ENCODE measurements at places on chromosomes 11 and 22. TPM values are rescaled to one million over a fixed set of nuclear protein-coding genes. Genes with fewer than 3 reads are reported as not detected.
A peak's percentile ranks its signal among the peaks of the same experiment; 100 is the strongest.

GRCh38 chr11:18452927-18453326 lies 2.7 kb upstream of the LDHAL6A start:
- H3K4me3 ChIP-seq, result no peak overlapping the region
- DNase-seq, result no peak
- H3K4me1 ChIP-seq, result no peaks in the 10 kb centered on the region
- H3K27ac ChIP-seq, result no peak overlapping the region

- H3K27ac ChIP-seq, result no peak overlapping the region
- DNase-seq, result no peak
- no peaks in the 10 kb centered on the region for H3K36me3 ChIP-seq
- H3K4me1 ChIP-seq, result no peaks in the 10 kb centered on the region
- no peak overlapping the region for H3K4me3 ChIP-seq
Measured at GRCh38 chr22:49600891-49601431, 226.7 kb downstream of the BRD1 start.

DNA sequence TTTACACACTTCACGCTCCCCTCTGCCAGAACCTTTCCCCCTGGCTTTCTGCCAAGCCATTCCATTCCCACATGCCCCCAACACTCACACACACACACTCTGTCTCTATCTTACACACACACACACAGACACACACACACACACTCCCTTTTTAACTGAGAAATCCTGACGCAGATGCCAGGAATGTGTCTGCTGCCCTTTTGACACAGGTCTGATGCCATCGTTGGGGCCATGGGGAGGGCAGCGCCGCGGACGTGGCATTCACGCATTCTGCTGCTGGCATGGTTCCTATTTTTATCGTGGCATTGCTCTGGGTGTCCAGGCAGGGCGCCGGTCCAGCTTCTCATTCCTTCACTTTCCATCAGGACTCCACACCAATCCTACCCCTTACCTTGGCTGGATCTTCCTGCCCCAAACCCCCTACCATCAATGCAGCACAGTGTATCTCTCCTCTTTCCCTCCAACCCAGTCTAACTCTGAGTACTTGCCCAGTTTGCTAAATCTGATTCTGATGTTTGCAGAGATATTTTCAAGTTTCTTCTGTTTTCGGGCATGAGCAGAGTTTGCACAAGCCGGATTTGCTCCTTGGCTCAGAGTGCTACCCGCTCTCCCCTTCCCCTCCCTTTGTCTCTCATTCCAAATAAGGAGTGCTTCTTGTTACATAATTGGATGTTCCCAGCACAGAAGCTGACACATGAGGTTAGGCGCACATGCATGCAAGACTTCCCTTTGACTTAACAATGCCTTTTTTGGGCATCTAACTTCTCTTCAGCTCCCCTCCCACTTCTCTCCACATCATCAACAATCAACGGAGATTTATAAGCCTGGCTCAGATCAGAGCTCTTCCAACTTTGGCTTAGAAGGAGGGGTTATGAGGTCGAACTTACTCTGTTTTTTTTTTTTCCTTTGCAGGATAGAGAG lies 18.8 kb downstream of the SNX19 start:
- H3K27me3 ChIP-seq, result no peaks in the 10 kb centered on the region
- no peak overlapping the region for H3K4me3 ChIP-seq
- peaks cover 15% of the 10 kb centered on the region for H3K4me1 ChIP-seq
- peaks cover 22% of the 10 kb centered on the region for H3K36me3 ChIP-seq
- peak overlapping the region; percentile 60 for H3K27ac ChIP-seq

DNA sequence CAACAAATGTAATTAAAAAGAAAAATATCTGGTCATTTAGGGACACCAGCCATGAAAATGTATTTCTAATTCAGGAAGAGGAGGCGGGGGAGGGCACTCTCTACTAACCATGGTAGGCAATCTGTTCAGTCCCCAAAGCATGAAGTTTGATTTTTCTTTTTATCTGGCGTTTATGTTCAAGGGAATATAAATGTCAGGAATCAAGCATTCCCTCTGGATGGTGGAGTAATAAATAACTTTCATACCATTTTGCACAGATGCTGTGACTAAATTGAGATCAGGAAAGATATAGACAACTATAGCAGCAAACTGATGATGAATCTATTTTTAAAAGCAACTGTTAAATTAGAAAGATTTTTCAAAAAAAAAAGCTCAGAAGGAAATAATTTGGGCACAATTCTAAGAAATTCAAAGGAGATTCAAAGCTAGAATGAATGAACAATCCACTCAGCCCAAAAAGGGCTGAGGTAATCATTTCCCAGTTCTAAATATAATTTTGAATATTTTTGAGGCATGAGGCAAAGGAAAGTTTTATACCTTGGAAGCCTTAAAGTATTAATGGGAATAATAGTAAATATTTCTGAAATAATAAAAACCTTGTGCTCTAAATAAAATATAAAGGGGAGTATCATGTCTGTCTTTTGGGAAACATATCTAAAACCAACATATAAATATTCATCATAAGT lies 146.4 kb upstream of the POU2AF2 start:
- no peak overlapping the region for H3K4me3 ChIP-seq
- no peaks in the 10 kb centered on the region for H3K4me1 ChIP-seq
- H3K27me3 ChIP-seq, result no peaks in the 10 kb centered on the region
- no peaks in the 10 kb centered on the region for H3K36me3 ChIP-seq
- no peak overlapping the region for H3K27ac ChIP-seq
- DNase-seq, result no peak

GRCh38 chr22:45019861-45020655 lies 10.3 kb upstream of the PHF21B start:
- no peak overlapping the region for H3K4me3 ChIP-seq
- H3K36me3 ChIP-seq, result no peaks in the 10 kb centered on the region
- DNase-seq, result no peak
- no peak overlapping the region for H3K27ac ChIP-seq
- no peaks in the 10 kb centered on the region for H3K27me3 ChIP-seq

C11orf52 gene
- 4.6 TPM for total RNA-seq

APOBEC3A gene
- total RNA-seq, result not detected
